ENCODE measurements at places on chromosomes 2 and 18. TPM values are rescaled to one million over a fixed set of nuclear protein-coding genes. Genes with fewer than 3 reads are reported as not detected.

GRCh38 chr2:179948058-179948457, 59.0 kb downstream of the CWC22 start:
- no peak for DNase-seq

SERPINB13 gene
- 4.2 TPM for polyA plus RNA-seq

DNA sequence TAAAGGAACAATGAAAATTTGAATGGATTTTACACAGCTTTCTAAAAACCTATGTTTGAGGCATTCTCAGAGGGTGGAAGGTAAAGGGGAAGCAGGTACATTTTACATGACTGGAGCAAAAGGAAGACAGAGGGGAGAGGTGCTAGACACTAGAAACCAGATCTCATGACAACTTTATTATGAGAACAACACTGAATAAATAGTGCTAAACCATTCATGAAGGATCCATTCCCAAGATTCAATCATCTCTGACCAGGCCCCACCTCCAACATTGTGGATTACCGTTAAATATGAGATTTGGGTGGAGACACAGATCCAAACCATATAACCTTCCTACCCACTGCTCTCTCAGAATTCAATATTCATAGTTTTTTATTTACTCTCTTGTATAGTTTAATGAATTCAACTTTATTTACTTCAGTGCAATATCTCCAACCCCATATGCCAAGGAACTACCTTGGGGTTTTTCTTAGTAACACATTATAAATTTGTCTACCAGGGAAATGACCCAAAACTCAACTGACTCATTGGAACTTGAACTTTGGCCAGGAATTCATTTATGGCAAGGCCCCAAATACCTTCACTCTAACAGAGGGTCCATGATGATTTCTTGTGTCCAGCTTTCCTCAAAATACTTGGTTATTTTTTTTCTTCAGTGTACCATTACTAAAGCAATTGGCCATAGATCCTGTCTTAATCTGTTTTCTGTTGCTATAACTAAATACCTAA, 317.8 kb downstream of the GULP1 start:
- no peak for DNase-seq

GRCh38 chr2:213733893-213734292, 449.6 kb downstream of the SPAG16 start:
- DNase-seq = no peak

- DNase-seq = no peak
Measured at GRCh38 chr18:68083776-68084175, 567.3 kb upstream of the DSEL start.

GRCh38 chr2:18396329-18397010, 164.0 kb downstream of the RDH14 start:
- no peak for DNase-seq

DNA sequence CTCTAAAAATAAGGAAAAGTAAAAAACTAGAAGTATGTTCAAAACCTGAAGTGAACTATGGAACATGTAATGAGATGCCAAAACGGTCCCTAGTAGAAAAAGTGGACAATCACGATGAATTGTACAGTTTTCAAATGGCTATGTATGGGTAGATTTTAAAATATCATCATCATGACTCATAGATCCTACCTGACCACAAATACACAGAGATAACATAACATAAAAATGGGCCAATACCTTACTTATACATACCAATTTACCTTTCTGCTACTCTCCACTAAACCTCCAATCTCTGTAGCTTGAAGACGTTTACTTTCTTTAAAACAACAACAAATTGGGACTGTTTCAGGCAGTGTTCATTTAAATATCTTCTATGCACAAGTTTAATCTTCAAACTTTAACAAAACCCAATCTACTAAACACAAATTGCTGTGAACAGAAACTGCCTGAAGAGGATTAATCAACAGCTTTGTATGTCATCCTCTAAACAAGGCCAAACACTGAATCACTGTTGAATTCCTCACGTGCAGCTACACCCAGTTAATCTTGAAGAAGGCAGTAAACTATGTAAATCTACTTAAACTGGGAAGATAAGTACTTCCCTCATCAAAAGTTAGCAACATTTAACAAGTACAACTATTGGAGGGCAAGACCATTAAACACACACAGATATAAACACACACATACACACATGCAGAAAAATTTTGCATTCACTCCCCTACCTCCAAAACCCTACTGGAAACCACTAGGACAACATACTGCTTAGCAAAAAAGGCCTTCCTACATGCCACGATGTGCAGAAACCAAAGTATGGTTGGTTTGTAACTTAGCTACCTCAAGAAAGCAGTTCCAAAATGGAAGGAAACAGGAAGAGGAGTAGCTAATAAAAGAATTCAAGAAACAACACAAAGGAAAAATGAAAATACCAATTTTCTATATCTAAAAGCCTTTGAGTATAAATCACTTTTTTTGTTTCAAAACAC, 90.3 kb downstream of the RBMS1 start:
- peak; percentile 71 for DNase-seq

All from mammary epithelial cell (primary cell).